Astrocyte (in vitro differentiated cells and primary cell): ENCODE measurements at places on chromosomes 2 and 18. TPM values are rescaled to one million over a fixed set of nuclear protein-coding genes. Genes with fewer than 3 reads are reported as not detected.

Gene PRKAG3
- not detected in 2 replicates for total RNA-seq

Gene UGT1A9
- not detected in 2 replicates for total RNA-seq

Gene KLHL14
- 0.39 and 0.43 TPM in 2 replicates for total RNA-seq

Gene GKN1
- total RNA-seq: not detected in 2 replicates

- no peak for DNase-seq
- no peaks in the 10 kb centered on the region for H3K27me3 ChIP-seq
- H3K27ac ChIP-seq: peak overlapping the region; percentile 45
These were observed 7.3 kb downstream of the MMADHC start for GRCh38 chr2:149579972-149580882.

Gene TTR
- total RNA-seq: not detected in 2 replicates

DNA sequence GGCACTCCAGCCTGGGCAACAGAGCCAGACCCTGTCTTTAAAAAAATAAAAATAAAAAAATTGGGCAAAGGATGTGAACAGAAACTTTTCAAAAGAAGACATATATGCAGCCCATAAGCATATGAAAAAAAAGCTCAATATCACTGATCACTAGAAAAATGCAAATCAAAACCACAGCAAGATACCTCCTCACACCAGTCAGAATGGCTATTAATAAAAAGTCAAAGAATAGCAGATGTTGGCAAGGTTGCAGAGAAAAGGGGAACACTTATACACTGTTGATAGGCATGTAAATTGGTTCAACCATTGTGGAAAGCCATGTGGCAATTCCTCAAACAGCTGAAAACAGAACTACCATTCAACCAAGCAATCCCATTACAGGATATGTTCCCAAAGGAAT, 204.1 kb upstream of the SRD5A2 start:
- H3K27me3 ChIP-seq: no peaks in the 10 kb centered on the region
- DNase-seq: no peak
- no peak overlapping the region for H3K4me3 ChIP-seq
- no peak overlapping the region for H3K27ac ChIP-seq
- no peaks in the 10 kb centered on the region for H3K36me3 ChIP-seq

GRCh38 chr2:128435576-128436478, 117.2 kb upstream of the HS6ST1 start:
- no peak overlapping the region for H3K27ac ChIP-seq
- H3K4me3 ChIP-seq: no peak overlapping the region
- no peak for DNase-seq
- no peaks in the 10 kb centered on the region for H3K27me3 ChIP-seq

DNA sequence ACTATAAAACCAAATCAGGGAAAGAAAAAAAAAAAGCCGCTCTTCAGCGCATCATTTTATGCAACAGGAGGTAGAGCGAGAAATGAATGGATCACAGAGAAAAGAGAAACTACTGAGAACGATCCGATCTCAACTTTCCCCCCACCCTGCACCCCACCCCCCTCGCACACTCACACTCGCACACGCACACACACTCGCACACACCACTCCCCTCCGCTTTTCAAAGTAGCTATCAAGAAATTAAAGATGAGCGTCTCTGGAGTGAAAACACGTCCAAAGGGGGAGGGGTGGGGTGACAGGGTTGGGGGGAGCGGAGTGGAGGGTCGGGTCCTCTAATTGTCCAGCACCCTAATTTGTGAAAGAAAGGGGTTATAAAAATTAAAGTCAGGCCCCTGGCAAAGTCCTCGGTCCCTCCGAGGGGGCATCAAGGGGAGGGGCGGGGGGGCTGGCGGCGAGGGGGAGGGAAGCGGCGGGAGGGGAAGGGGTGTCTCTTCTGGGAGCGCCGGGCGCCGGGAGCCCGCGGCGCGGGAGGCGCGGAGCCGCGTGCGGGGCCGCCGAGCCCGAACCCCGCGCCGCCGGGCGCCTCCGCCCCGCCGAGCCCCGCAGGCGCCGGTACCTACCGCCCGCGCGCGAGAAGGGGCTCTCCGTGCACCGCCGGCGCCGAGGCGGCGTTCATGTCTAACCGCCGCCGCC, 428 bp downstream of the TCF4 start:
- peaks cover 5% of the 10 kb centered on the region for H3K4me1 ChIP-seq
- peak; percentile 41 for DNase-seq
- H3K27ac ChIP-seq: peak overlapping the region; percentile 85
- H3K4me3 ChIP-seq: peak overlapping the region; percentile 78

Gene SERPINB7
- 11.3 and 18.0 TPM in 2 replicates for total RNA-seq

Gene NYAP2
- total RNA-seq: 0.14 and 0.19 TPM in 2 replicates

Gene B3GNT7
- 1.2 and 1.7 TPM in 2 replicates for total RNA-seq

DNA sequence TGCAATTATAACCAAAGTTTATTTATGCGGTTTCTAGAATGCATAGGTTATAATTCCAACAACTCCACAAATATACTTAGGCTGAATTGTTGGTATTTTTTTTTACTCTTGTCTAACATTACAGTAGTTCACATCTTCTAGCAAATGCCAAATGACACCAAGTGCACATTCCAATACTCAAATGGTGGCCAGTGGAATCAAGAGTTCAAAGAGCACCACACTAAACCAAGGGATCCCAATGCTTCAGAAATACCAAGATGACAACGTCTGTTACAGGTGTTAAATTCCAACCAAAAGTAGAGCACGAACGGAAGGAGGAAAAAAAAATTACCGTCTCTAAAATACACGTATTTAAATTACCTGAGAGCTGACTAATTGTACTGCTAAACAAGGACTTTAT, 136.2 kb downstream of the TMEM247 start:
- no peak overlapping the region for H3K27ac ChIP-seq
- H3K4me1 ChIP-seq: peaks cover 15% of the 10 kb centered on the region
- DNase-seq: no peak
- no peaks in the 10 kb centered on the region for H3K36me3 ChIP-seq

DNA sequence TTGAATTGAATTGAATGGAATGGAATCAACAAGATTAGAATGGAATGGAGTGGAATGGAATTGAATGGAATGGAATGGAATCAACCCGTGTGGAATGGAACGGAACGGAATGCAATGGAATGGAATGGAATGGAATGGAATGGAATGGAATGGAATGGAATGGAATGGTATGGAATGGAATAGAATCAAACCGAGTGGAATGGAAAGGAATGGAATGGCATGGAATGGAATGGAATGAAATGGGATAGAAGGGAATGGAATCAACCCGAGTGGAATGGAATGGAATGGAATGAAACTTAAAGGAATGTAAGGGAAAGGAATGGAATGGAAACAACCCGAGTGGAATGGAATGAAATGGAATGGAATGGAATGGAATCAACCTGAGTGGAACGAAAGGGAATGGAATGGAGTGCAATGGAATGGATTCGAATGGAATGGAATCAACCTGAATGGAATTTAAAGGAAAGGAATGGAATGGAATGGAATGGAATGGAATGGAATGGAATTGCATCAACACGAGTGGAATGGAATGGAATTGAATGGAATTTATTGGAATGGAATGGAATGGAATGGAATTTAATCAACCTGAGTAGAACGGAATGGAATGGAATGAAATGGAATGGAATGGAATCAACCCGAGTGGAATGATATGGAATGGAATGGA, 1146.6 kb downstream of the RPIA start:
- H3K27me3 ChIP-seq: no peaks in the 10 kb centered on the region
- DNase-seq: no peak
- H3K4me3 ChIP-seq: no peak overlapping the region
- H3K36me3 ChIP-seq: no peaks in the 10 kb centered on the region
- H3K4me1 ChIP-seq: no peaks in the 10 kb centered on the region

DNA sequence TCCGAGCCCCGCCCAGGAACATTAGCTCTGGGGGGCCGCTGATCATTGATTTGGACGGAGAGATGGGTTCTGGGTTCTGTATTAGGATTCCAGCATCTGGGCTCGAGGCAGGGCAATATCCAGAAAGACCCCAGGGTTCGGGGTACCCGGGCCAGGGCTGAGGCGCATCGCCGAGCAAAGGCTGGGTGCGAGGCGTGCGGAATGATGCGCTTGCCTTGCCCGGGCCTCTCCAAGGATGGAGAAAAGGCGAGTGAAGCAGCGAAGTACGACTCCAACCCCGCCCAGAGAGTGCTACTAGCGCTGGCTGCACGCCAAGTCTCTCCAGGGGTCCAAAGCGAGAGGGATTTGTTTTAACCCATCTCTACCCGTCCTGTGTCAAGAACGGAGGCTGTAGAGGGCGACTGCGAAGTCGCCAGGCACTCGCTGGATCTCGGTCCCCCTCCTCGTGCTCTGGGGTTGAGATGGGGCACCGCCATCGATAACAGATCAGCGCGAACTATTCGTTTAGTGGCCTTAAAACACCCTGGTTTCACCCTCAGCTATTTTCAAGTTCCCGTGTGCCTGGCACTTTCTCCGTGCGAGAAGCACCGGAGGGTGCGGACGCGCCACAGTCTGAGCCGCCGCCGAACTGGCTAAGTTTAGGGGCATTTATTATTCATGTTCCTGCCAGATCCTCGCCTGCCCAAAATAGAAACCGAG, 1.9 kb downstream of the ADCYAP1 start:
- H3K4me3 ChIP-seq: no peak overlapping the region
- H3K27ac ChIP-seq: no peak overlapping the region
- H3K27me3 ChIP-seq: peaks cover 91% of the 10 kb centered on the region
- no peaks in the 10 kb centered on the region for H3K36me3 ChIP-seq
- peaks cover 20% of the 10 kb centered on the region for H3K4me1 ChIP-seq

Gene C2orf66
- 0.29 and 0.54 TPM in 2 replicates for total RNA-seq

GRCh38 chr2:226875438-226876225, 39.8 kb downstream of the RHBDD1 start:
- H3K27ac ChIP-seq: no peak overlapping the region
- DNase-seq: no peak
- H3K4me1 ChIP-seq: no peaks in the 10 kb centered on the region
- H3K4me3 ChIP-seq: no peak overlapping the region
- no peaks in the 10 kb centered on the region for H3K36me3 ChIP-seq
- no peaks in the 10 kb centered on the region for H3K27me3 ChIP-seq

DNA sequence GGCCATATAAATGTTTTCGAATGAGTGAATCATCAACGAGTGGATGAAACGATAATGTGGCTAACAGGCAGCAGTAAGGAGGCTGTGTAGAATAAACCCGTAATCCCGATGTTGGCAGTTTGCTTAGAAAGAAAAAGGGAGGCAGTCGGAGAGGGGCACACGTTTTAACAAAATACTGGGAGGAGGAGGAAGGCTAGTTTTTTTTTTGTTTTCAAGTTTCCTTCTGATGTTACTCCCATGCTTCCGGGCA, 476 bp upstream of the MSH2 start:
- peak overlapping the region; percentile 69 for H3K27ac ChIP-seq
- H3K36me3 ChIP-seq: peaks cover 2% of the 10 kb centered on the region
- H3K4me3 ChIP-seq: peak overlapping the region; percentile 82
- DNase-seq: peak; percentile 23
- H3K4me1 ChIP-seq: peaks cover 14% of the 10 kb centered on the region
- H3K27me3 ChIP-seq: no peaks in the 10 kb centered on the region
